ENCODE measurements at places on chromosomes 7 and 10.

DNA sequence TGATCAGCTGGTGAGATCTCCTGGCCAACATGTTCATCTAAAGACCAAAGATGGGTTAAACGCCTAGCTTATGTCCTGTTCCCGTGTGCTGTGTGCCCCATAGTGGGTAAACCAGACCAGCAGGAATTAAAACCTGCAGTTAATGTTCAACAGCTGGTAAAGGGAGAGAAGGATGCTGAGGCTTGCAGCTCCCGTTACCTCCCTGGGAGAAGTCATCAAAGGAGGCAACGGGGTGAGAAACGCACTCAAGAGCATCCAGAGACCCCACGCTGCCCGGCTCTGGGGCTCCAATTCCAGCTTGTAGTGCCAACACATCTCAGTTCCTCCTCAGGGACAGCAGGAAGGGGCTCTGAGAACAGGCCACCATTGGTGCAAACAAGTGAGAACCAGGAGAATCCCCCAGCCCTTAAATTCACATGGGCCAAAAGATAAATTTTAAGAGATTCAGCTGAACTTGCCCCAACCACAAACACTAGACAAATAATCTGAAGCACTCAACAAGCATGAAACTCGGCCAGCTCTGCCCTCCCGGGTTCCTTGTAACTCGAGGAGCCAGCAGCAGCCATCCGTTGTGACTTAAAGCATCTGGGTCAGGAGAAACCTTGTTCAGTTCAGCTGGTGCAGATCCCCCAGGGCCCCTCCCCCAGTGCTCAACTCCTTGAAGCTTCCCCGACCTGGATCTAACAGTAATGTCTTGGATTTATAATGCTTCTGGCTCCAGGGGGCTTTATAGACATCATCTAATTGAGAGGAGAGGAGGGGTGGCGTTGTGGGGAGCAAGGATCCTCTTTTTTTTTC is 29.4 kb downstream of the FAM241B start:
- no peak for DNase-seq

- DNase-seq, result no peak
Measured at GRCh38 chr7:80823057-80823456, 95.8 kb downstream of the SEMA3C start.

- no peak for DNase-seq
Measured at GRCh38 chr10:73983096-73984047, 14.5 kb upstream of the VCL start.

DNA sequence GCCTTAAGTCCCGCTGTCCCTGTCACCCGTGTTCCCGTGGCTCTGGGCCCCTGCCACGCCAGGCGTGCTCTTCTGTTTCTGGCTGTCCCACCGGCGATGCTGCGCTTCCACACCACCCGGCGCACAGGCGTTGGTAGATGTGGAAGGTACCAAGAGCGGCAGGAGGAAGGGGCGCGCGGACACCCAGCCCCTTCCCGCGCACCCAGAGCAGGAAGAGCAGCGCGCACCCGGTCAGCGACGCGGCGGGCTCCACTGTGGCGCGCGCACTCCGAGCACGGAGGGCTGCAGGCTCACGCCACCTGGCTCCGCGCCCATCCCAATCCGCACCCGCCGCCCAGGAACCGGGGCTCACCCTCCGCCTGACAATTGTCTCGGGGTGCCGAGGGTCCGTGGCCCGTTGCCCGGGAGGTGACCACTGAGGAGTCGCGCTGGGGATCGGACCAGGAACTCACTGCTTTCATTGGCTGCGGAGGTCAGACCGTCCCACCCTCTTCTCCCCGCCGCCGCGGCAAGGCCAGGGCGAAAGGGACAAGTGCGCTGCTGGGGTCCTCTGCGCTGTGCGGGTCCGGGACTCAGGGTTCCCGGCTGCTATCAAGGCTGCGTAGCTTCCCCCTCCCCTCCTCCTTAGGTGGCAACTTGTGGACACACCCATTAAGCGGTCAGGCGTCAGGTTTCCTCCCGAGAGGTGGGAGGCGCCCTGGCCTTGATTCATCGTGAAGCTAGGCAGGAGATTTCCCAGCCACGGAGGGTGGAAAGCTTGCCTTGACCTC is 121.6 kb upstream of the ZNF92 start:
- peak; percentile 96 for DNase-seq

- no peak for DNase-seq
Measured at GRCh38 chr10:31319602-31320549, 860 bp downstream of the ZEB1 start.

GRCh38 chr10:91411621-91412020 is 1.5 kb downstream of the HECTD2 start:
- no peak for DNase-seq

DNA sequence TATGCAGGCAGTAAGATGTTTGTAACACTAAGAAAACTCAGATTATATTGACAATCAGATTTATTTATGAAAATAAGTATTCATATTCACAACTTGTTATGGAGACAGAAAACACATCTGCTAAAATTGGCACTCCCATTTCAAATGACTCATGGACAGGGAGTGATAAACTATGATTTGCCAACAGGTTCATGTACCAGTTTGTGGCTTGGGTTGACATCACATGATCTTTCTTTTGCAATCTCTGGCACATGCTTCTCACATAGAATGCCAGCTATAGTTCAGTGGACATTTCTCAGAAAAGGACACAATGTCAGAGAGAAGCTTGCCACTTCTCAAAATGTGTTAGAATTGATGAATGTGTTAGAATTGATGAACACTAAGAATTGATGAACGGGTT is 663.2 kb upstream of the ANKRD30A start:
- DNase-seq, result no peak

GRCh38 chr7:139914306-139915267 is 85.5 kb downstream of the TBXAS1 start:
- DNase-seq, result no peak

DNA sequence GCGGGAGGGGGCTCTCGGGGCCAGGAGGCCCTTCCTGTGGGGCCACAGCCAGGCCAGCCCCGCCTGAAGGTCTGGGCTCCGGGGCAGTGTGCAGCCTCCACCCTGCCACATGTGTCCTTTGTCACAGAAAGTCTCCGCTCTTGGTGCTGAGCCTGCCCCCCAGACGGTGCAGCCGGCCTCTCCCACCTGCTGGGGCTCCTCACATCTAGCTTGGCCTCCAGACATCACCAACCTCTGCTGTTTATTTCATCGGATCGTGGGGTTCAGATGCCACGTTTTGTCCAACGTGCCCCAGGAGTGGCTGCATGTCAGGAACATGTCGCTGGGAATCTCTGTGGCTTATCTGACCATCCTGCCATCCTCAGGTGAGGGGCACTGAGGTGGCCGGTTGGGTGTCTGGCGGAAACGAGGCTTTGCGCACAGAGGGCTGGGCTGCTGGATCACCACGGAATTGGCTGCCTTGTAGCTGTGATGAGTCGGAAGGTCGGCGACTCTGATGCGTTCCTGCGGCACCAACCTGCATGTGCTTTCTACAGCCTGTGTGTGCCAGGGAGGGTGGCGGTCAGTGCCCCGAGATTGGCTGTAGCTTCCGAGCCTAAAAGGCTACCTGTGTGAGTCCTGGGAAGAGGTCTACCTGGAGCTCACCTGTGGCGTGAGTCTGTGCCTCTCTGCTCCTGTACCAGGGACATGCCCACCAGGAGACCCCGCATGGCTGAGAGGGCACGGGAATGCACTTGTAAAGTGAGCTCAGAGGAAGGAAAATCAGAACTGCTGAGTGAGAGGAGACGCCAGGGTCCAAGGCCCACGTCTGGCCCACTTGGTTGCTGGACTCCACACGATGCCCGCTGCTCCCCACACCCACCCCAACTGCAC is 316.4 kb downstream of the DNAJB6 start:
- DNase-seq, result no peak

DNA sequence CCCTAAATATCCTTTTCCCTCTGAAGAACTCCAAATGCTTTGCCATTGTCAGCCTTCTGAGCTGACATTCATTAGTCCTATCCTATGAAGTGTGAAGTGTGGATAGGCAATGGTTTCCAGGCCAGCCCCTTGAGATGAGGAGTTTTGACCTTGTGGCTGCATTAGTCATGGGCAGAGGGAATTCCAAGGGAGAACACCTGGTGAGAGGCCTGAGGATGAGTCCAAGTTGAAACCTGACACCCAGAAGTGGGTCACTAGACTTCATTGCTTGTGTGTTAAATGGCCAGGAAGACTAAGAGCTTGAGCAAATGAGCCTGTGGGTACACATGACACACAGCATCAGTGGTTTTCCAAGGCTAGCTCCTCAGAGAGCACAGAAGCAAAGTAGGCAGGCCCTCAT is 260.8 kb downstream of the SKAP2 start:
- DNase-seq, result no peak
